ENCODE measurements at places on chromosomes 16 and 17.
A peak's percentile ranks its signal among the peaks of the same experiment; 100 is the strongest.

DNA sequence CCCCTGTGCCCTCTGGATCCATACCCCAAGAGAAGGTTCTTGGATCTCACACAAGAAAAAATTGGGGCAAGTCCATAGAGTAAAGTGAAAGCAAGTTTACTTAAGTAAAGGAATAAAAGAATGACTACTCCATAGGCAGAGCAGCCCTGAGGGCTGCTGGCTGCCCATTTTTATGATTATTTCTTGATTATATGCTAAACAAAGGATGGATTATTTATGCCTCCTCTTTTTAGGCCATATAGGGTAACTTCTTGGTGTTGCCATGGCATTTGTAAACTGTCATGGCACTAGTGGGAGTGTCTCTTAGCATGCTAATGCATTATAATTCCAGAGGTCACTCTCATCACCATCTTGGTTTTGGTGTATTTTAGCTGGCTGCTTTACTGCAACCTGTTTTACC is 70.8 kb downstream of the NLK start:
- DNase-seq: no peak

DNA sequence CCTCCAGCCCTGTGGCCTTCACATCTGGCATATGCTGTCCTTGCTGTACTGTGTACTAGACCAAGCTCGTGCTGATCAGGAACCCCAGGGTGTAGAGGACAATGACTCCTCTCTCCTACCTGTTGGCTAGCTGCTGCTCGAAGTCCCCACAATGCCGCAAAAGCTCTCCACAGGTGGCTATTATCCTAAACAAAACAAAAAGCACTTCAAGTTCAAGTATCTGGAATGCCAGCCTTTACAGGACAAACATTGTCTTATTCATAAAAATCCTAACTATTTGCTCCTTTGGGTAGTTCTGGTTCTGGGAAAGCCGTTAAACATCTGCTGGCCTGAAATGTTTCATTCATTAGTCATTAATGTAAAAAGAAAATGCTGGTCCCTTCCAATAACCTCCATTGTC is 42.8 kb downstream of the COG7 start:
- no peak for DNase-seq

- no peak for DNase-seq
Observed at GRCh38 chr16:7746941-7747340, 414.3 kb downstream of the RBFOX1 start.

DNA sequence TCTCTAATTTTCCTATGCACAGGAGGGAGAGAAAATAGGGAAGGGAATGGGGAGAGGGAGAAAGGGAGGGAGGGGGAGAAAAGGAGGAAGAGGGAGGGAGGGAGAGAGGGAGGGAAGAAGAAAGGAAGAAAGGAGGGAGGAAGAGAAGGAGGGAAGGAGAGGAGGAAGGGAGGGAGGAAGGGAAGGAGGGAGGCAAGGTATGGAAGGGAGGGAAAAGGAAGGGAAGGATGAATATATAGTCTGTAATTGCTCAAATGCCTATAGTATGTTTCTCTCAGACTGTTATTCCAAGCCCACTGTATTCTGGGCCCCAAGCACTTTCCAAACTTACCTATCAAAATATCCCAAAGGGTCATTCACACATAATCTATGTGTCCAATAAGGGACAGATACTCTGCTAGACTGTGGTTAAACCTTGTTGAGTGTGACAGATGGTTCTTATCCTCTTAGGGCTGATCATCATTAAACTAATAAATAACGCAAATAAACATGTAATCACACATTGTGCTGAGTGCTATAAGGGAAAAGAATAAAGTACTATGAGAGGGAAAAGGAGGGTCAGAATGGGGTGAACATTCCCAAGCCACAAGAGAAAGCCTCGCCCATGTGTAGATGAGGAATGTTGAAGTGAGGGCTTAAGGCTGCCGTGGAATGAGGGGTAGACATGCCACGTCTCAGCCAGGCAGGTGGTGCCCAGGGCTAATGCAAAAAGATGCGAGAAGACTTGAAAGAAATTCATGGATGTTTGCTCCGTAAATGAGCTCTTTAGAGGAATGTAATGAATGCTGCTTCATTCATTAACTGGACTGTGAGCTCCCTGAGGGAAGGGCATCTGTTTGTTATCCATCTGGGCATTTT is 30.6 kb downstream of the ASIC2 start:
- no peak for DNase-seq

DNA sequence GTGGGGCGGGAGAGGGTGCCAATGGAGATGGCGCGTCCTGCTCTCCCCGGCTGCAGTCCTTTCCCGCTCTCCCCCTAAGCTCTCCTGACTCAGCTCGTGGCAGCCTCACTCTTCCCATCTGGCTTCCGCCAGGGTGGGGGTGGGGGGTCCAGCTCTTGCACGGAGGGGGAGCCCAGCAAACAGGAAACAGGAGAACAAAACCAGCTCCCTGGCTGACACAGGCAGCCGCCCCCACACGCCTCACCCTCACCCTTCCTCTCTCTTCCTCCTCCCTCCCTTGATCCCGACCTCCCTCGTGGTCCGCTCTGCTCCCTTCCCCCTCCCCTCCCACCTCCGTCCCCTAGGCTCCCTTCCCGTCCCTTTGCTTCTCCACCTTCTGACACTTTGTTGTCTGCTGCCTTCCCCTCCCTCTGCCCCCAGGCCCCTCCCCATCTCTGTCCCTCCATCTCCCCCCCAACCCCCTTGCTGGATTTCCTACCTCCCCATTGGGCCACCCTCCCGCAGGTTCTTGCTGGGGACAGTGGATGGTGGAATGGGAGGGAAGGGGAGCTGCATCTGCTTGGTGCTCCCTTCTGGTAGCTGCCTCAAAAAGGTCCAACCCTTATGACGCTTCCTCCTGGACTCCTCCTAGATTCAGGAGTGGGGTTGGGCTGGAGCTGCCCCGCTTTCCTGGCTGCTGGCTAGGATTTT is 23.7 kb downstream of the ARHGAP23 start:
- DNase-seq: no peak

DNA sequence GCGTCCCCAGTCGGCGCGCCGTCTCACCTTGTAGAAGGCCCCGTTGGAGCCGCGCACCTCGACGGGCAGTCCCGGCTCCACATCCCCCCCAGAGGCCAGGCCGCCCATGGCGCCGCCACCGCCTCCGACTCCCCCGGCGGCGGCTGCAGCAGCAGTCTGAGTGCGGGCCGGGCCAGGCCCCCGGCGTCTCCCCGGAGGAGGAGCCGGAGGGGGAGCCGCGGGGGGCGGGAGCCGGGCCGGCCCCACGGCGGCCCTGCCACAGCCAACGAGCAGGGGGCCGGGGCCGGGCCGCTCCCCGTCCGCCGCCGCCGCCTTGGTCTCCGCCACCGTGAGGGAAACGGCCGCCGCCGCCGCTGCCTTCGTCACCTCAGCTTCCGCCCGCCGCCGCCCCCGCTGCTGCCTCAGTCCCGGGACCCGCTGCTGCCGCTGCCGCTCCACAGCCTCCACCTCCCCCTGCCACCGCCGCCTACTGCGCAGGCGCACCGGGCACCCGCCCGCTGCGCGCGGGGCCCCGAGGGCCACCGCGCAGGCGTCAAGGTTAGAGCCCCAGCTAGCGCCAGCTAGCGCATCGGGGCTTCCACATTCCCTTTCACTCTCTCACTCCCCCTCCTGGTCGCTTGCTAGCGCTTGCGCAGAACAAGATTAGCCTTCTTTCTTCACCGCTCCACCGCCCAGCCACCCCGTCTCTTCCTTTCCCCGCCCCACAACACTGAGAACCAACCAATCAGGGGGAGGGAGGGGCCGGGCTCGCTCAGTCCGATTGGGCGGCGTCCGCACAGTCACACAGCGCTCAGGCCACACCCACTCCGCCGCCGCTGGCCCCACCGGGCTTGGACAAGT is at the start of gene FXR2:
Gene FXR2, minus strand, starts transcription at position 473 of the 840 bp plus-strand sequence. Its CDS starts 365 bp downstream, at position 108.
- DNase-seq: peak; percentile 97

GRCh38 chr16:27620541-27620940 is 70.6 kb downstream of the KATNIP start:
- DNase-seq: no peak

- no peak for DNase-seq
Observed at GRCh38 chr17:36142235-36142634, 34.2 kb downstream of the TBC1D3B start.

- no peak for DNase-seq
Observed at GRCh38 chr16:74700116-74700437, 585 bp downstream of the MLKL start.

DNA sequence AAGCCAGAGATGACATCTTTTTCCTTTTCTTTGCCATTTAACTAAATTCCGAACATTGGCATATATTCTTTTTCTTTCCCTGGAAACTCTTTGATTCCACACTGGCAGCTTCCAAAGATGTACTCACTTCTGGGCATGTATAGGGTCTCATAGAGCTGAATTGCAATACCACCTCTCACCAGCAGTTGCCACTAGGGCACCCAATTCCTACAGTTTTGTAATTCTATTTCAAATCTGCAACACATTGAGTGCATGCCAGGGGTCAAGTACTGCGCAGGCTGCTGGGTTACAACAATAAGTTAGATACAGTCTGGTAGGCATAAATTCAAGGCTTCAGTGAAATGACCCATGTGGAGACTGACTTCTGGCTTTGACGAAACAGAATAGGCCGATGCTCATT is 208.8 kb upstream of the NLRP1 start:
- no peak for DNase-seq
